ENCODE measurements at places on chromosomes 3 and 15. TPM values are rescaled to one million over a fixed set of nuclear protein-coding genes. Genes with fewer than 3 reads are reported as not detected.

TGM4 gene
- not detected for total RNA-seq

NOX5 gene
- total RNA-seq, result 0.13 TPM

ITGA11 gene
- 1.8 TPM for total RNA-seq

A4GNT gene
- not detected for total RNA-seq

RBP2 gene
- total RNA-seq, result 1.5 TPM

OIP5 gene
- total RNA-seq, result 1.5 TPM

ST8SIA2 gene
- 0.43 TPM for total RNA-seq

CHRFAM7A gene
- total RNA-seq, result 1.4 TPM

Data from mucosa of descending colon (tissue), 3 donors.